ENCODE measurements at places on chromosomes 5 and 9.

DNA sequence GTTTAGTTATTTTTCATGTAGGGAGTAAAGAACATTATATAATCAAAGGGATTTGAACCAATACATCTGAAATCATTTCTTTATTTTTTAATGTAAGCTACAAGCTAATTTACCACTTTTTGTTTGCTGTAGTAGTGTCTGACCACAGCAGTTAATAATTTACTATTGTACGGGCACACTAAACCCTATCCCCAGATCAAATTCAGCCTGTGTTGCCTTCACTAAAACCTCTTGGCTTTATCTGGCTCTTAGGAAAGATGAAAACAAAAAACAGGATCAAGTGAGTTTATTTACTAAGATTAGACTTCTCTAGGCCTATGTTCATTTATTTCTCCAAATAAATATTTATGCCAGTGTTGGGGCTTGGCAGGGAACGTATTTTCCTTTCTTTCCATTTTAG, 384.1 kb downstream of the EBF1 start:
- DNase-seq, result no peak

DNA sequence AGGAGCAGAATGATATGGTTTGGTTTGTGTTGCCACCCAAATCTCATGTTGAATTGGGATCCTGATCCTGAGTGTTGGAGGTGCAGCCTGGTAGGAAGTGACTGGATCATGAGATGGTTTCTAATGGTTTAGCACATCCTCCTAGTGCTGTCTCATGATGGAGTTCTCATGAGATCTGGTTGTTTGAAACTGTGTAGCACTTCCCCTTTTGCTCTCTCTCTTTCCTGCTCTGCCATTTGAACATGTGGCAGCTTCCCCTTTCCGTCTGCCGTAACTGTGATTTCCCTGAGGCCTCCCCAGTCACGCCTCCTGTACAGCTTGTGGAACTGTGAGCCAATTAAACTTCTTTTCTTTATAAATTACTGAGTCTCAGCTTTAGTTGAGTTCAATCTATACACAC, 756.8 kb upstream of the CDH6 start:
- DNase-seq, result no peak

DNA sequence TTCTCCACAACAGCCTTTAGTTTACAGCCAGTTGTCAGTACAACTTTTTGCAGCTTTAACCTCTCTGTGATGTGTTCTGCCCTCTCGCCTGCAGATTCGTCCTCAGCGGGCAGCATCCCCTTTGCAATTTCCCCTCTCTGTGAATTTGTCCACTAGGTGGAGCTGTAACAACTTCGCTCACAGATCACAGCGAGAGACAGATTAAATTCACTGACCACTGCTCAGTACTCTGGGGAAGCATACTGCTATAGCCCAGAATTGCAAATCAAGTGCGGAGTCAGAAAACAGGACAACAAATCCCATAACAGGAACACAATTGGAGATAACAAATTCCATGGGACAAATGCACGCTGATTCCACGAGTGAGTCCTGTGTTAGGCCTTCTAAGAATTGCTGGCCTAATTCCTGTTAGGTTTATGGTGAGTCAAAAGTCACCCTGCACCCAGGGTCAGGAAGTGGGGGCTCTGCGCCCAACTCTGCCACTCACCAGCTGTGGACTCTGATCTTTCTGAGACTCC, 2124.9 kb downstream of the MAT2B start:
- DNase-seq, result no peak

DNA sequence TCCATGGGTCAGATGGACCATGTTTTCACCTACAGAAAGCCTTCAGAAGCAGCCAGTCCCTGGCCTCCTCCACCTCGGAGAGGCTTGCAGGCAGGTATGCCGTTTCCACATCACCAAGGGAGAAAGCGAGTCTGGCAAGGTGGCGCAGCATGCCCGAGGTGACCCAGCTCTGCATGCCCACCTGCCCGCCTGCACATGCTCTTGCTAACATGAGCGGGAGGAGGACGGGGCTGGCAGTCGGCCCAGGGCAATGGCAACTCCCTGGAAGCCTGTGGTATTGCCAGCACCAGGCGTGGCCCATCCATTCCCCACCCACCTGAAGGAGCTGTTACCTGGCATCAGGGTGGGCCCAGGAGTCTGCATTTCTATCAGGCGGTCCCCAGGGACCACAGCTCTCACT, 3.3 kb upstream of the NINJ1 start:
- no peak for DNase-seq

DNA sequence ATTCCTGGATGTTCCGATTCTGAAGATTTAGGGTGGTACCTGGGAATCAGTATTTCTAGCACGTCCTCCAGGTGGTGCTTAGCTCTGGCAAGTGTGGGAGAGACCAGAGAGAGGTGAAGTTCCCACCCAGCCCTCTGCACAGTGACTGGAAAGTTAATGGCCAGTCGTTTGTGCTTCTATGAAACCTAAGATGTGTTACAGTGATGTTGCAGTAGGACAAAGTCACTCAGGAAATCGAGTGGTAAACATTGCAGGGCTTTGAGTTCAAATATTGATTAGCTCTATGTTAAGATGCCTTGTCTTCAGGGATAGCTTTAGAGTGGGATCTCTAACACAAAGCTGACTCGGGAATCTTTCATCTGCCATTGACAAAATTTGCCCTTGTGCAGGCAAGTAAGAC, 55.6 kb downstream of the PIK3R1 start:
- no peak for DNase-seq

DNA sequence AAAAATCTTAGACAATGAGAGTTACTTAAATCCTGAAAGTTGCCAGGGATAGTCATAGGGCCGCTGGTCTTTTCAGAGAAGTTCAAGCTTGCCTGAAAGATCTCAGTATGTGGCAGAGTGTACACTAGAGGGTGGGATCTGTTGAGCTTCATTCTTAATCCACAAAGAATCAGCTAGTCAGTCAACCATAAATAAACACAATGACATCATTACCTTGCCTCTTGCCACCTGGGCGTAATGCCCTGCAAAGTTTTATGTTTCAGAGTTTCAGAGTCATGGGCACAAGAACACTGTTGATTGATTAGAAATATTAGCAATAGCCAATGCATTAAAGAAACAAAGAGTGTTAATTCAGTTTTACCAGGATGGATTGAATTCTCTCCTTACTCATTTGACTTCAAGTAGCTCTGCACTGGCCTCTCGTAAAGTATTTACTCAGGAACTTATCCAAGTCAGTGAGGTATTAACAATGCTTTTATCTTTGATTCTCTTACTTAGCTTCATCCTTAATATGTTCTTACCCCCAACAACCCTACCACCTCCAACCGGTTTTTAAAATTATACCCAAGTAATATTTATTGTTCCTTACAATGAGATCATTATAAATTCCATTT, 14.3 kb upstream of the ANXA1 start:
- DNase-seq, result no peak

GRCh38 chr9:35102769-35103659, at the start of gene STOML2:
TSS of gene STOML2 (minus strand) at chr9:35103131. CDS start at chr9:35103094, 37 bp downstream.
- peak; percentile 99 for DNase-seq

DNA sequence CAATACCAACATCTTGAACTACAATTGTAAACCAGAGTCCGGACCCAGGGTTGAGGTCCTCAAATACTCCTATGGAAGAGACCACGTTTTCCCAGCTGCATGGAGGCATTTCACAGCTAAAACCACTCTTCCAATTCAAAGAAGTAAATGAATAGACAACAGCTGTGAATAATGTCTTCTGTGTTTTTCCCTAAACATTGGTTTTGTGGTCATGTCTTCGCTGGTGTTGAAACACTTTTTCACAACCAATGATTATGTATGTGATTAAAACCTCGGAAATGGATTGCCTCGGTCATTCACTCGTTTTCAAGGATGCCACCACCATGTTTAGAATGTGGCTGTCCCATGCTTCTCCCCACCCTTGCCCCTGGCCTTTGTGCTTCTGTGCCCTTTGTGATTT, 9.4 kb upstream of the TENT4A start:
- no peak for DNase-seq

DNA sequence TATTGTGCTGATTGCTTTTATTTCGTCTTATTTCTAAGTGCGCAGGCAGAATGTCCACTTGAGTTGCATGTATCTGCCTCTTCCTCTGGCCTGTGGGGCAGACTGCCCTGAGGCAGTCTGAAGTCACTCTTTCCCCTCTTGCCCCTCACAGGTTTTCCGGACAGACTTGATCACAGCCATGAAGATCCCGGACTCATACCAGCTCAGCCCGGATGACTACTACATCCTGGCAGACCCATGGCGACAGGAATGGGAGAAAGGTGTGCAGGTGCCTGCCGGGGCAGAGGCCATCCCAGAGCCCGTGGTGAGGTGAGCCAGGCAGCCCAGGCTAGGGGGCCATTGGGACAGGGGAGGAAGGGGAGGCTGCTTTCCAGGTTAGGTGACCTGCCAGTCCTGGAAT, 26.4 kb downstream of the JADE2 start:
- no peak for DNase-seq

DNA sequence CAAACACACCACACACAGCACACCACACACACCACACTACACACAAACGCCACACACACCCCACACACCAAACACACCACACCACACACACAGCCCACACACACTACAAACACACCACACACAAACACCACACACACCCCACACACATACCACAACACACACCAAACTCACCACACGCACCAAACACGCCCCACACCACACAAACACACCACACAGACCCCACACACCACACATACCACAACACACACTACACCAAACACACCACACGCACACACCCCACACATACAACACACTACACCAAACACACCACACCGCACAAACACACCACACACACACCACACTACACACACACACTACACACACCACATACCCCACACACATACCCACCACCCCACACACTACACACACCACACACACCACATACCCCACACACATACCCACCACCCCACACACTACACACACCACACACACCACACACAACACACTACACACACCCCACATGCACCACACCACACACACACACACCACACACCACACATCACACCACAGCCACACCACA, 151.2 kb downstream of the ERCC6L2 start:
- no peak for DNase-seq

- no peak for DNase-seq
Measured at GRCh38 chr9:6712041-6712440, 45.7 kb upstream of the KDM4C start.

DNA sequence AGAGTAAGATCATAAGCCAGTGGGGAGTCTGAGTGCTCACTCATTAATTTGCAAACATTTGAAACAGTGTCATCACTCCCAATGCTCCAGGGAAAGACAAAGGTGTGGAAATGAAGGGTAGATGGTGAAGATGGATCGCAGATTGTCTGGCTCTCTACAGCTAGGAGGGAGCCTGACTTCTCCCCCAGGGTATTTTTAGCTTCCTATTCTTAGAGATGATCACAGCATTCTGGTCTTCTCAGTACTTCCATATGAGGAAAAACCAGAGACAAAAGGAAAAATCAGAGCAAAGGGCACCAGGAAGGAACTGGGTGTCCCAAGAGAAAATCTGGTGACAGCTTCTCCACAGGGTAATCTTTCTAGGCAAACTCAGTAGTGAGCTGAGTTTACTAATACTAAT, 401.9 kb upstream of the GRIA1 start:
- DNase-seq, result no peak

DNA sequence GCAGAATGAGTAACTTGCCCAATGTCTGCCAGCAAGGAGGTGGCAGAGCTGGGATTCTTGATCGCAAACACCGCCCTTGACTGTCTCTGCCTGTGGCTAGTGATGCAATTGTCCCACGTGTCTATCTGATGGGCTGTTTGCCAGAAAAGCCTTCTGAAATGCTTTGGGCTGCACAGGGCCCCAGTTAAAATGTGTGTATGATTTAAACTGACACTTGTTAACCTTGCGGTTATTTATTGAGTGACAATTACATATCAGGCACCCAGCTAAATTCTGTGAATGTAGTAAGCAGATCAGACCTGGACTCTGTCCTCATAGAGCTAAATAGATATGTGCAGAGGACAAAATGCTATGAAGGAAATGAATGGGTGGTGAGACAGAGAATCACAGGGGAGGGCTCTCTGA, 11.6 kb upstream of the IL12B start:
- DNase-seq, result no peak

DNA sequence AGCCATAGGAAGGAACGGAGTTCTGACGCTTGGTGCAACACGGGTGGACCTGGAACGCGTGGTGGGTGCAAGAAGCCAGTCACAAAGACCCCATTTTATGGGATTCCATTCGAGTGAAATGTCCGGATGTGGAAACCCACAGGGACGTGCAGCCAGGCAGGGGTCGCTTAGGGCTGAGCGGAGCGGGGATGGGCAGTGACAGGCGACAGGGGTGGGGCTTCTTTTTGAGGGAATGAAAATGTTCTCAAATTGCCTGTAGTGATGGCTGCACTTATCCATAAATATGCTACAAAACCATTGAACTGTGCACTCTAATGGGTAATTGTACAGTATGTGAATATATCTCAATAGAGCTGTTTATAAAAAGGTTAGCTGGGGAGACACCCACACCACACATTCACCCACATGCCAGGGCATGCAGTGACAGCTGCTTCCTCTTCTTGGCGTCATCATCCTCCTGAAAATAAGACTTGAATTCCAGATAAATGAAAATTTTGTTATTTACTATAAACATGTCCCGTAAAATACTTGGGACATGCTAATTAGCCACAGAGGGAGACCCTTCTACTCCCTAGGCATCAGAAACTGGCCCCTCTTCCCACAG, 71.3 kb upstream of the OLFM1 start:
- DNase-seq, result no peak

DNA sequence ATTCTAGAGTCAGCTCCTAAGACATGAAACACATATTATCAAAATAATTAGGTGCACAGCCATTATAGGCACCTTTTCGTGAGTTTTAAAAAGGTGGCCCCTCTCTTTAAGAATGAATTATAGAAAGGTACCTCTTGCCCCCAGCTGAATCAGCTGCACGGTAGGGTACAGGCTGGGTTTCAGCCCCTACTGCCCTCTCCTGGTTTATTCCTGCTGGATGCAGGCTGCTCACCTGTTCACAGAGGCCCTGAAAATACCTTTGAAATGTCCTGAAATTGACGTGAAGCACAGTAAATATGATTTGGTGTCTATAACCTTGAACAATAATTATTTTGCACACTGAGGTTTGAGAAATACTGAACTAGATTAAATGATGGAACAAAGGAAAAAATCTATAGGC, 504.8 kb upstream of the SGCD start:
- no peak for DNase-seq

- DNase-seq, result no peak
Measured at GRCh38 chr9:21171351-21171750, 4.9 kb upstream of the IFNA21 start.

- DNase-seq, result no peak
Measured at GRCh38 chr9:134213881-134214341, 49.5 kb upstream of the RNU6ATAC start.

DNA sequence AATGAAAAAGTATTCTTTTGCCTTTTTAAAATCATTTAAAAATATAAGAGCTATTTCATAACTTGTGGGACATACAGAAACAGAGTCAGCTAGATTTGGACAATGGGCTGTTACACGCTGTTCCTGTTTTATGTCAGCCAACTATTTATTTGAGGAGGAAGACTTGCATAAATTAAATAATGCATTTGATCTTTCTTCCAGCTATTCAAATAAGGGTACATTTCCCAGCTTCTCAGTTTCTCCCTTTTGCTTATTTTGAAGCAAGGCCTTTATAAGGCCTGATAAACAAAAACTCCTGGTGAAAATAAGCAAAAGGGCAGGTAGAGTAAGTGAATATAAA, 6.5 kb downstream of the STOM start:
- DNase-seq, result no peak

- DNase-seq, result no peak
Measured at GRCh38 chr5:10474521-10475075, 32.9 kb downstream of the ROPN1L start.

GRCh38 chr5:3311433-3311832, 284.2 kb upstream of the IRX1 start:
- no peak for DNase-seq
